Fibroblast of skin of left biceps (primary cell): ENCODE measurements at places on chromosomes 2 and 18.

DNA sequence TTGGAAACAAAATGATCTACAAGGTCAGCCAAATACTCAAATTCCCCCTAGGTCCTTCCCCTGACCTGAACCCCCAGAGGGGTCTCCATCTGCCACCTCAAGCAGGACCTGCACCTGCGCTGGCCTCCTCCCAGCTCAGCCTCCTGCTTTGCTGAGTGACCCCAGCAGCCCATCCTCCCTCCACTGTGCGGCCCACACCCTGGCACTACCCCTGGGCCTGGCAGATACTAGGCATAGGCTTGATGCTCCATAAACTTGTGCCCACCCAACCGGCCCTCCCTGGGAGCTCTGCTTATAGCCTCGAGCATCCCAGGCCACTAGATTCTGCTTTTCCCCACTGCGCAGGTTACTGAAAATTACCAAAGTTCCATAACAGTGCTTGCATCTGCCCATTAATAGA is 156.2 kb downstream of the HDAC4 start:
- DNase-seq: no peak

- DNase-seq: no peak
Measured at GRCh38 chr2:15912203-15912602, 28.1 kb upstream of the MYCN start.

- no peak for DNase-seq
Measured at GRCh38 chr2:95057535-95058370, 32.2 kb downstream of the MAL start.

- no peak for DNase-seq
Measured at GRCh38 chr2:3446381-3446780, 66.9 kb downstream of the TRAPPC12 start.
